ENCODE measurements at places on chromosomes 7 and 10.

GRCh38 chr10:96208946-96209345, 62.4 kb downstream of the BLNK start:
- DNase-seq = no peak

- no peak for DNase-seq
Observed at GRCh38 chr10:76729346-76729745, 908.3 kb downstream of the KCNMA1 start.

- peak; percentile 41 for DNase-seq
Observed at GRCh38 chr10:101529725-101530553, 58.1 kb downstream of the POLL start.

- no peak for DNase-seq
Observed at GRCh38 chr10:1100143-1100542, 44.0 kb downstream of the WDR37 start.

DNA sequence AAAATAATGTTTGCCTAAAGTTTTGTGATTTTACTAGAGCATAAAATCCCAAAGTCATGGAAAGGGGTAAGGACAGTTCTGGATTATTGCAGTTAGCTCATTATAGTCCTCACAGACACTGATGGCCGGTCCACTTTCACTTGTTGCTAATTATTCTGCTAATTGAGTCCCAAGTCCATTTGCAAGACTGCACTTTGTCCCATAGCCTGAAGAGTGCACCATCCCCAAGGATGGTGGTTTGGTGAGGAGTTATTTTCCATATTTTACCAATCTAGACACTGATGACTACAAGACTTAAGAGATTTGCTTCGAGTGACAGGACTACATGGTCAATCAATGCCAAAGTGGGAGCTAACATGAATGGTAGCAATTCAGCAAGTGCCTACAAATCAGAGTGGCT, 181.8 kb upstream of the CACNA2D1 start:
- no peak for DNase-seq

DNA sequence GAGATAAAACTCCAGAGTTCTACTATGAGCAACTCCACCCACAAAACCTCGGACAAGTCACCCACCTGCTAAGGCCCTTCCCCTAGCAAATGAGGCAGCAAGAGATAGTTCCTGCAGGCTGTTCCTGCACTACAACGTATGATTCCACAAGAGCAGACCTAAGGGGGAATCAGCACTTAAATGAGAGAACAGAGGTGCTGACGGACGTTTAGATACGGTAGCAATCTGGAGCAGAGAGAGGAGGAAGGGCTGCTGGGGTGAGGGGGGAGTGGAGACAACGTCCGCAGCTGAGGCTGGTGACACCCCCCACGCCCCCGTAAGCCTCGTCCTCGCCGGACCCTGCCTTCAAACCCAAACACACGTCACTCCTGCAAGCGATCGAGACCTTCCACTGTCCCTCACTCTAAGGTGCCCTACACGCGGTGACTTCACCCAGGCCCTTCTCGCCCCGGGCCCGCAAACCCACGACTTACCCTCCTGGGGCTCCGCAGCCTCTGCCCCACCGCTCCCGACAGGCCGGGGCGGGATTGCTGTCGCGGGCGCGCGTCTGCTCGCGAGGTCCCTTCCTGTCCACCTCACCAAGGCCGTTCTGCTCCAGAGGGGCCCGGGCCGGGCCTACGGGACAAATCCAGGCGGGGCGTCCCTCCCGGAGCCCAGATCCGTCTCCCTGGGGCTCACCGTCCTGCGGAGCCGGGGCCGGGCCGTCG, 635 bp downstream of the ZNF12 start:
- DNase-seq = peak; percentile 8

DNA sequence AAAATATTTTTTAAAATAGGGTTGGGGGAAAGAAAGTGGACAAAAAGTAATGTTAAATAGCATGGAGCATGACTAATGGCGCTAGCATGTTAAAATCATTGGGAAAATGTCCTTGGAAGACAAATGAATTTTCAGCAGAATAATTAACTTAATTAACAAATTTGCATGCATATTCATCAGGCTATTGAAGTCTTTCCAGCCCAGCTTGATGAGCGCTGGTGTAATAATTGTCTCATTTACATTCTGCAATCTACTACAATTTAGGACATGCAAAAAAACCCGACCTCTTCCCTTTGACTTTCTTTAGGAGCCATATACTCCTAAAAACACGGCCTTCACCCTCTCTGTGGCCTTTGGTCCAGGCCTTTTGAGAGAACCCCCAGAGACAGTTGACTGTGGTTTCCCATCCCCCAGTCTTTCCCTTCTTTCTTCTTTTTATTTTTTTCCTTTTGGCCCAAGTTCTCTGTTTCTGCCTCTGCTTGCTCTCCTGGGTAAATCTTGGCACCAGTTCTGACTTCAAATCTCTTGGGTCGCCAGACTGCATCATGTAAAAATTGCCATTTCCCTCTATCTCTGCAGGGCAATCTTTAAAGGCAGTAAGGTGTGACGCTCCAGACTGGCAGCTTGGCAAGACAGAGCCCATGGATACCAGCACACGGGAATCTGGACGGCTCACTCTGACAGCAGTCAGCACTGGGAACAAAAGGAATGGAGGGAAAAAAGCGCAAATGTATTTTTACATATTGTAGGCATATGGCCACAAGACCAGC, 105.5 kb downstream of the NEUROD6 start:
- no peak for DNase-seq

GRCh38 chr7:137480401-137480800, 136.9 kb upstream of the PTN start:
- DNase-seq = no peak

GRCh38 chr7:36639826-36640225, 84.5 kb downstream of the AOAH start:
- no peak for DNase-seq

GRCh38 chr7:18590241-18590640, 94.7 kb downstream of the HDAC9 start:
- no peak for DNase-seq

DNA sequence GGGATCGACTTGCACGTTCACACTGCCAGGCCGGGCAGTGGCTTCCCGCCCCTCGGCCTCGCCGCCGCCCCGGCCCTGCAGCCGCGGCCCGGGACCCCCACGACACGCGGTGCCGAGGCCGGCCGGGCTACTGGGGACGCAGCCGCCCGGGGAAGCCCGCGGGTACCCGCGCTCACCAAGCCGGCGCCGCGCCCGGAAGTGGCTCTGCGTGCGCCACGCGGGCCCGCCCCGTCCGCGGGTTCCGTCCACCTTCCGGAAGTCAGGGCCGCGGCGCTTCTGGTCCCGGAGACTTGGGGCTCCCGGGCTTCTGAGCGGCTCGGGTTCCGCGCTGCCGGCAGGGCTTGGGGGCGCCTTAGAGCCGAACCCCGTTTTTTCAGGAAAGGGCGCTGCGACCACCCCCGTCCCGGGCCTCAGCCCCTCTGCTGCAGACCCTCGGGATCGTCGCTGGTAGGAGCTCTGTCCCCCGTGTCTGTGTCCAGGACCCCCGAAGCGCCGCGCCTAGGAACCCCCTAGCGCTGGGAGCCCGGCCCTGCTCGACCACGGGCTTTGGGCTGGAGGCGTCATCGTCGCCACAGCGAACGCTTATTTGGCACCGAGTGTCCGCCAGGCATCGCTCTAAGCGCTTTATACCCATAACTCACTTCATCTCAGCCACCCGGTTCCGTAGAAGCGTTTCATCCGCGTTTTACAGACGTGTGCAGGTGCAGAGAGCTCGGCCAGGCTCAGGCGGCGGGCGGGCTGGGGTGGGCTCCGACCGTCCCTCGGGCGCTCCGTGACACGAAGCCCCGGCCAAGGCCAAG, at the start of gene PSMG3:
Gene PSMG3 (minus strand): TSS at position 200 of the 800 bp plus-strand sequence. CDS start 693 bp downstream, outside the sequence.
- DNase-seq = peak; percentile 87

DNA sequence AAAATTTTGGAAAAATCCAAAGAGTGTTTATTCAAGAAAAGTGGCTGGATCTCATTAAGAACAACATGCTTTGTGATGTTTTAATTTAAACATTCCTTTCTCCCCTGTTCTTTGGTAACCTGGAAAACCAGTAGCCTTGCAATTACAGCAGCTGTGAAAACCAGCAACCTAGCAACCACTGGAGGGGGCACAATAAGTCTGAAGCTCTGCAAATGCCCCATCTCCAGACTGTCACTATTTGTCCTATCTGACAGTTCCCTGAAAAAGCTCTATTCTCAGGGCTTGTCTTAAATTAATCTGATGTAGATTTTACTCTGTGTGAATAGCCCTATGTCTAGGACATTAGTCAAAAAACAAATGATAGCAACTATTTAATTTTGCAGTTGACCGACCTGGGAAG, 137.6 kb upstream of the THSD7A start:
- no peak for DNase-seq

- no peak for DNase-seq
Observed at GRCh38 chr7:47552621-47553020, 29.3 kb downstream of the TNS3 start.

DNA sequence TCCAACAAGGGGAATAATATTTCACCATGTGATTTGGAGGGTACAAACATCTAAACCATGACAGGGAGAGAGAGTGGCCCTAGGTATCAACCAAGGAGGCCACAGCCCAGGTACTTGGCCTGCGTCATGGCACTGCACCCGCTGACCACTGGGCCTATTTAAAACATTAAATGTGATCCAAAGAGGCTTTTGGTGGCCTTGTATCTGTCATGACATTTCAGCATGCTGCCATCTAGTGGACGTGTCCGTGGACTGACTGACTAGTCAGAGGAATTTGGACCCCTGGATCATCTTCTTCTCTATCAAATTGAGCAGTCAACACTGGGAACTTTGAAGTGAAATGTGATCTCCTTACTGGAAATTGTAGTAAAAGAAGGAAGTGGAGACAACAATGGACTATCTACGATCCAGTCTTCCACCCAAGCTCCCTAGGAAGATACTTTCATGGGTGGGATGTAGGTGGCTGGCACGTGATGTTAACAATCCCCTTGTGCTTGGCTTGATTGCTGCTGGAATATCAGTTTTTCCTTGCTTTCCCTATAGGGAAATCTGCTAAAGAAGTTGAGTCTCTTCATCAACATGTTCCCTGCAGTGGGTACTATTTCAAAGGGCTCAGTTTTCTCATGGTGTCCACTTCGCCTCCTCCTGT, 24.6 kb upstream of the ITGA8 start:
- peak; percentile 52 for DNase-seq

DNA sequence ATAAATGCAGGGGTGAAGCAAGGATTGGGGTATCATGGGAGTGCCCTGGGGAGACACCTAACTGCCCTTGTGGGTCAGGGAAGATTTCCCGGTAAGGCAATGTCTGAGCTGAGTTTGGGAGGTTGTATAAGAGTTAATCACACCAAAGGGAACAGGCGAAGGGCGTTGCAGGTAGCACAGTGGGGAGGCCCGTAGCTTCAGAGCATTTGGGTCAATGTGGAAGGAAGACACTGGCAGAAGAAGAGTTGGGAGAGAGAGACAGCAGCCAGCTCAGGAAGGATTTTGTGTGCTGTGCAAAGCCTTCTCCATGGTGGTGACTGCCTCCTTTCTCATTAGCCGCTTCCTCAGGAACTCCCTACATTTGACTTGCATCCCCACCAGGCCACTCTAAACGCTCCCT, 80.8 kb upstream of the LEP start:
- no peak for DNase-seq

- no peak for DNase-seq
Observed at GRCh38 chr7:25805027-25805687, 346.8 kb upstream of the NFE2L3 start.

DNA sequence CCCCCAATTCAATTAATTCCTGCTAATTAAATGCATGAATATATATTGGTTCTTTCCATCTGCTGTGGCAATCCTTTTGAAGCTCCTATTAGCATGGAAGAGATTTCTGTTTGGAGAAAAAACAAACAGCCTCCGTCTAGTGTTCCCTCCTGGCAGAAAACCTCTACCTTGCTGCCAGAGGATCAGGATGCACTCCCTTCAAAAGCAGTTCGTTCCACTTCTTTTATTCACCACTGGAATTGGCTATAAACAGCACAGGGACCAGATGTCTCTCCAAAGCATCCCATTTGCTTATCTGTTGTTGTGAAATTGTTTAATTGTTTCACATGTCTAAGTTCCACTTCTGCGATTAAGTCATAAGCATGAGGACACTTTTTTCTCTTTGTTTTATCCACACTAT, 77.8 kb upstream of the PTN start:
- DNase-seq = peak; percentile 20

DNA sequence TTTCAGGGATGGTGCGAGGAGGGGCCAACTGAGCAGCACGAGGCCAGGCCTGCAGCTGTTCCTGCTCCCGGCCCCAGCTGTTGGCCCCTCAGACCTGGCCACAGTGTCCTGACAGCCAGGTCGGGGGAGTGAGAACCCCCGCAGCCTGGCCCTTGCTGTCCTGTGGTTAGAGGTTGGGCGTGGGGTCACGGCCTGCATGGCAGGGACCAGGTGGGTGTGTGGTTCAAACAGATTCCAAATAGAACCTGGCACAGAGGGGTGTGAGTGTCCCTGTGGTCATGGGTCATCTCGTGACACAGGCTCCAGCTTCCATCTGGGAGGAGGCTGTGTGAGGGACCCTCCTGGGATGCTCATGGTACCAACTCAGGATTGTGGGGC, 10.3 kb downstream of the NPTX2 start:
- no peak for DNase-seq

GRCh38 chr10:16993186-16993585, 136.4 kb downstream of the CUBN start:
- DNase-seq = no peak

DNA sequence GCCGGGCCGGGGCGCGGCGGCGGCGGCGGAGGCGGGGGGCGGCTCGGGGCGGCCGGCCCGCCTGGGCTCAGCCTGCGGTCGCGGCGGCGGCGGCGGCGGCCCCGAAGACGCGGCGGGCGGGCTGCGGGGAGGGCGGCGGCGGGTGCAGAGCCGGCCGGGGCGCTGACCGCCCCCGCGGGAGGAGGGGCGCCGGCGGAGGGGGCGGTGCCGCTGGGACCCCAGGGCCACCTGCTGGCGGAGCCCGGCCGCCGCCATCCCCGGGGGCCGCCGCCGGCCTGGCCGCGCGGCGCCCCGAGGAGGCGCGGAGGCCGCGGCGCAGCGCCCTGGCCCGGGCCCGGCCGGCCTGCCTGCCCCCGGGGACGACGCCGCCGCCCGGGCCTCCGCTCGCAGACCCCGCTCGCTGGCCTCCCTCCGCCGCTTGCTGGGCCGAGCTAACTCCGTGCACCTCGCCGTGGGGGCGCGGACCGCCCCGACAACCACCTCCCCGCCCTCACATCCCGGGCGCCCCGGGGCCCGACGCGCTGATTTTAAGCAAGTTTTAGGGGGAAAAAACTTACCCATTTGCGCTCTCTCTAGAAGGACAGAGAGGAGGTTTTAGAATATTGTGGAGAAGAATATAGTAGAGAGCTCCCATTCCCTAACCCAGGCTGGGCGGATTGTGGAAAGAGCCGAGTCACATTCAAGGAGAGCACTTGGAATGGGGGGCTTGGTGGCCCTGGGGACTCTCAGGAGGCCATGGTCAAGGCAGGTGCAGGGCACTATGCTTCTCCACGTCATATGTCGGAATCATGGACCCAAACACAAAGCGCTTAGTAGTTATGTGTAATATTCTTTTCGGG, at the start of gene BEND7:
Gene BEND7 (minus strand): TSS at position 140 of the 839 bp plus-strand sequence. CDS start 481 bp downstream, outside the sequence.
- DNase-seq = no peak

DNA sequence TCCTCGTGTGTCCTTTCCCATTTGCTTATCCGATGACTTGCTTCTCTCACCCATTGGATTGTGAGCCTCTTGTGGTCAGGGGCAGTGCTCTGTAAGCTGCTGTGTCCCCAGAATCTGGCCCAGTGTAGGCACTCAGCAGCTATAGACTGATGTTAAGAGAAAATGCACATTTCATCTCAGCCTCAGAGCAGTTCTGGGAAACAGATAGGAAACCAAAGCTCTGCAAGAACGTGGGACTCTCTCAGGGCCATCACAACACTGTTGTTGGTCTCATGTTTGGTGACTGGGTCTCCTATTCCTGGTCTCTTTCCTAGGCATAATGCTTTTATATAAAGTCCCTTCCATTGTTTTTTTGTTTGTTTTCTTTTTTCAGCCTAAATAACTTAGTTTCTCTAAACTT, 141.2 kb downstream of the ST7 start:
- DNase-seq = no peak

Data from Ammon's horn (tissue), 1 donor.